ENCODE measurements at places on chromosomes 4 and X.
A peak's percentile ranks its signal among the peaks of the same experiment; 100 is the strongest.

- DNase-seq = peak; percentile 41
Observed at GRCh38 chr4:125244848-125245450, 69.8 kb upstream of the FAT4 start.

DNA sequence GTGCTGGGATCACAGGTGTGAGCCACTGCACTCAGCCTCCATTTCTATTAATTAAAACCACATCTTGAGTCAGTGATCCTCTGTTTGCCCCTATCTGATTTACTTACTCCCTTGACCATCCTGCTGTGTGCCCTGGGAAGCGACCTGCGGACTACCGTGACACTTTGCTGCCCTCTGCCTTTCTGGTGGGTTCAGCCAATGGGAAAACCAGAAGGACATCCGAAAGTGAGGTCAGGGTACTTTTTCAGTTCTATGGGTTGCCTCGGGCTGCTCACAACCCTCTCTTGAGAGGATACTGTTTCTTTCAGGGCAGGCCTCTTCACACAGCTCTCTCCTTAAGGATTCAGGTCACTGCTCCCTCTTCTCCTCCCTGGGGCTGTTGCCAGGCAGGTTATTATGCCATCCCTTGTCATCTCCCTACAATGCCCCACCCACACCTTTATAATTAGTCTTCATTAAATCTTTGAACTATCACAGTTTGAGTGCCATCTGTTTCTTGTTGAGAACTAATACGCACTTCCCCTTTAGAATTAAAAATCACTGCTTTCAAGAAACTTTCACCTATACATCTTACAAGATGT, 21.4 kb downstream of the PLAC8 start:
- no peak for DNase-seq

DNA sequence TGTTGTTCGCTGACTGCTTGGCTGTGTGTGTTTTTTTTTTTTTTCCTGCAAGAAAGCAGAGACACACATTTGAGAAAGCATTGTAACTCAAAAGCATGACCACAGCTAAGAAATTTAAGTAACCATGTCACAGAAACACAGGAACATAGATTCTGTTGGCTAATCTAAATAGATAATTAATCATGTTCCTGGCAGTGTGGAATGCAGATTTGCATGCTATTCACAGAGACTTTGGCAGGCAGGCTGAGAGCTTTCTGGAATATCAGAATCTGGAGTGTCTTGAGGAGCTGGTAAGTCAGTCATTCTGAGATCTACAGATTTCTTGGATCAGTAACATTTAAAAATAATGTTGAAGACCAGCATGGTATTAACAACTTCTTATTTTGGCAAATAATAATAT, 33.2 kb upstream of the SMS start:
- DNase-seq = no peak

- DNase-seq = no peak
Observed at GRCh38 chr4:136803433-136803832, 728.9 kb downstream of the PCDH18 start.

DNA sequence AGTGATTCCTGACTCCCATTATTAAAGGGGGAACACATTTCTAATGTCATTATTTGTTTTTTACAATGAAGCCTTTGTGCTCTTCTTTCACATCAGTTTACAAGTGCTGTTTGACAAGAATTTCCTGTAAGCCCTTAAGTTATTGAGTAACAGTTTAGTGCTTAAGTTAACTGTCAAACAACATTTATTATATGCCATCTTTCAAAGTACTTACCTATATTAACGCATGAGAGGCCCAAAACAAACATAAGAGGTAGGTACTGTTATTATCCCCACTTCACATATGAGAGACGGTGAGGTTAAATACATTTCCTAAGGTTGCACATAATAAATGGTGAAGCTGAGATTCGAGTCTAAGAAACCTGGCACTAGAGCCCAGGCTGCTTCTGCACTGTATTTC, 56.0 kb upstream of the MAGED1 start:
- no peak for DNase-seq

DNA sequence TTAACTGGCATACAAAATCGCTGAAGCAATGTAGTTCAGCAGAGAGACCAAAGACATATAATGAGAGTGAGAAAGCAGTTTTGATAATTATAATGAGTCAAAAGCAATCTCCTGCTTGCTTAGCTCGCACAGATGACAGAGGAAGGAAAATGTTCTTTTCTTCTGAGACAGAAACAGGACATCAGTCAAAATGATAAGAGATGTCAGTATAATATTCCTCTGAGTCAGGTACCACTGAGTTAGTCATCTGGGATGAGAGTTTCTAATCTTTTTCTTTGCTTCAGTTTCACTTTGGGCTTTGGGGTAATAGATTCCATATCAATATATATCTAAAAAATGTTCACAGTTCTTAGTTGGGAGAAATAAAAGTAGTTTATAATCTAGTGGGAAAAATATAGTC, 387.2 kb downstream of the PCDH7 start:
- no peak for DNase-seq

DNA sequence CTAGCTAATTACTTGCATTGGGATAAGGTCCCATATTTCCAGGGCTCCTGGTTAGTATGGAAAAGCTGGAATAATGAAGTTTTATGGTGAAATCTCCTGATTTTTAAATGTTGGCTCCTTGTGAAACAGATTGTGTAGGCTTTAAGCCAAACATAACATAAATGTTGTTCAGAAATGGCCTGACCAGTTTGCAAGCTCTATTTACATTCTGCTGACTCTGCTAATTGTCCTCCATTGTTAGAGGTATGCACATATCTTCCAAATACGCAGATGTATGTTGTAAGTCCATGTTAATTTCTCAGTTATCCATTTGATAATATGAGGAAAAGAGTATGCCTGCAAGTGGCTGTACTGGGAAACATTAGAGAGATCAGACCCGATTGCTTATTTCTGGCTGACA, 11.9 kb upstream of the WDR17 start:
- no peak for DNase-seq

DNA sequence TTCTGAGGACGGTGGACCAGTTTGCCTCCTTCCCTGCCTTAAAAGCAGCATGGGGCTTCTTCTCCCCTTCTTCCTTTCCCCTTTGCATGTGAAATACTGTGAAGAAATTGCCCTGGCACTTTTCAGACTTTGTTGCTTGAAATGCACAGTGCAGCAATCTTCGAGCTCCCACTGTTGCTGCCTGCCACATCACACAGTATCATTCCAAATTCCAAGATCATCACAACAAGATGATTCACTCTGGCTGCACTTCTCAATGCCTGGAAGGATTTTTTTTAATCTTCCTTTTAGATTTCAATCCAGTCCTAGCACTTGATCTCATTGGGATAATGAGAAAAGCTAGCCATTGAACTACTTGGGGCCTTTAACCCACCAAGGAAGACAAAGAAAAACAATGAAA, 255.3 kb downstream of the RAPGEF2 start:
- DNase-seq = no peak

GRCh38 chr4:42466273-42466844, 69.1 kb downstream of the SHISA3 start:
- DNase-seq = no peak

- DNase-seq = no peak
Observed at GRCh38 chr4:150852216-150852615, 162.9 kb downstream of the LRBA start.

DNA sequence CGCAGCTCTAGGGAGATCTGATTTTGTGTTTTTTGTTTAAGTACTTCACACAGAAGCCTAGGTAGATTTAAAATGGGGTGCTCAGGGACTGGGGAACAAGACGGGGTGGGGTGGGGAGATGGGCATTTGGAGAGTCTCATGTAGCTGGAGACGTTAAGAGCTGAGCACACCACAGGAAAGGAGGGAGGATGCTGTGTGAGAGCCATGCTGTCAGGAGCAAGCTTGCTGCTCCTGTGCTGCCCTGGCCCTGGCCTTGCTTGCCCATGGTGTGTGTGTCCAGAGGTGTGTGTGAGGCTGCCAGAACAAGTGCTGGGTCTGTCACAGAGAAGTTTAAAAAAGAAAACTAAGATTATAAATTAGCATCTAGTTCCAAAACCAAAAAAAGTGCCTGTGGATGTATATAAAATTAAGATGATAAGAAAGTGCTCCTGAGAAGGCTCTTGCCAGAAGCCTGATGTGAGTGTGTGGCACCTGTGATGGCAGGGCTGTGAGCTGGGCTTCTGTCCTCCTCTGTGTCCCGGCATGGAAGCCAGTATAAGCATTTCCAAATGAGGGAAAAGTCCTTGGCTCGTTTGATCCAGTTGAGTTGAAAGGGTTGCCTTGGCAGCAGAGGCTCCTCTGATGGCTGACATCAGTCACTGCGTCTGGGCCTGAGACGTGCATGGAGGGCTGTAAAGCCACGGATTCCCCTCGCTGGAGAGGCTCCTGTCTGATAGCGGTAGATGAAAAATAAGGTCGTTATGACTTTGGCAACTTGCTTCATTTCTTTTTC, 63.5 kb downstream of the NELFA start:
- no peak for DNase-seq

DNA sequence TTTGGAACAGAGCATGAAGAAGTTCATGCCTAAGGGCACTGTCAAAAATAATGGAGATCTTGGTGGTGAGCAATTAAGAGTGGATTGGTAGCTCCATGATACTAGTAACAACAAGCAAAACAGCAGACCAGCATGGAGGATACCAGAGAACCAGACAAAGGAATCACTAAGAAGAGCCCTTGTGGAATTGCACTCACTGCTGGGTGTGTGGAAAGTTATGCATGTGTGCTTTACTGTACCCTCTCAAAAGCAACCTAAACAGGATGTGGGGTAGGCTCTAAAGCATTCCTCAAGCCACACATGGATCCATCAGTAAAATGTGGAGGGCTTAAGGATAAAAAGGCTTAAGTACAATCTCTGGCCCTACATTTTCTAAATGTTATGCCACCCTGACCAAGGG, 69.5 kb downstream of the AR start:
- DNase-seq = no peak

GRCh38 chrX:39513836-39514235, 583.9 kb downstream of the BCOR start:
- no peak for DNase-seq

DNA sequence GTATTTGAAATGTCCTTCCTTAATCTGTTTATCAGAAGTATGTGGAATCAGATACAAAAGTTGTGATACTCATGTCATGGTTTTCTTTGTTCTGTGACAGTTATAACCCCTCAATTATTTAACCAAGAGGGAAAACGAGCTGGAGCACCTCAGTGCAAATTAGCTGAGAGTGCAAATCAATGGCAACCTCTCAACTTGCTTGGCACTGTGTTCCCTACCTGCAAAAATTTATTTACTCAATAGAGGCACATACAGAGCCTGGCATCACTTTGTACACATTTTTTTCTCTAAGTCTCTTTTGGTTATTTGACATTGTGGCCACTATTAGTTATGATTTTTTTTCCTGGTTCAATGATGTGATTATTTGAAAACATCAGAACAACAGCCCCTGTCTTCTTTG, 186.2 kb downstream of the STIM2 start:
- no peak for DNase-seq

- no peak for DNase-seq
Observed at GRCh38 chr4:137474711-137475301, 57.5 kb downstream of the PCDH18 start.

GRCh38 chrX:107742700-107743191, 32.8 kb downstream of the TSC22D3 start:
- DNase-seq = no peak

DNA sequence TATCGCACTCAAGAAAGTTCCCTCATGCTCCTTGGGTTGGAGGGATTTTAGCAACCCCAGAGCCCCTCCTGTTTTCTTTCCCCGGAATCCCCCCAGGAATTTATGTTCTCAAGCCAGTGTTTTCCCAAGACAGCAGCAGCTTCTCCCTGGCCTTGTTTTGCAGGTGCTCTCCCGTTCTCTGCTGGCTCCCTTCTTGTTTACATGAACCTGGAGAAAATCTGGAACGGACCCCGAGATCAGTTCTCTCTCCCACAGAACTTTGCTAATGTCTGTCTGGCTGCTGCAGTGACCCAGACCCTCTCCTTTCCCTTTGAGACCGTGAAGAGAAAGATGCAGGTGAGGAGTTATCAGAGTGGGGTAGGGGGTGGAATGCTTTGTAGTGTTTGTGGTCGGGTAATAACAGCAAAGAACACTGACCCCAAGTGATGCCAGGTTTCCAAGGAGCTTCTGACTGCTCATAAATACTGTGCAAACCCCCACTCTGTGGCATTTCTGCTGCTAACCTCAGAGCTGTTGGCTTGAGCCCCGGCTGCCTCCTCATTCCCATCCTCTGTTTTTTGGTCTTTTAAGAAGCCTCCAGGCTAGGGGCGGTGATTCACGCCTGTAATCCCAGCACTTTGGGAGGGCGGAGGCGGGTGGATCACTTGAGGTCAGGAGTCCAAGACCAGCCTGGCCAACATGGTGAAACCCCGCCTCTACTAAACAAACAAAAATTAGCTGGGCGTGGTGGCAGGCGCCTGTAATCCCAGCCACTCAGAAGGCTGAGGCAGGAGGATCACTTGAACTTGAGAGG, 11.1 kb downstream of the SLC25A43 start:
- DNase-seq = no peak

DNA sequence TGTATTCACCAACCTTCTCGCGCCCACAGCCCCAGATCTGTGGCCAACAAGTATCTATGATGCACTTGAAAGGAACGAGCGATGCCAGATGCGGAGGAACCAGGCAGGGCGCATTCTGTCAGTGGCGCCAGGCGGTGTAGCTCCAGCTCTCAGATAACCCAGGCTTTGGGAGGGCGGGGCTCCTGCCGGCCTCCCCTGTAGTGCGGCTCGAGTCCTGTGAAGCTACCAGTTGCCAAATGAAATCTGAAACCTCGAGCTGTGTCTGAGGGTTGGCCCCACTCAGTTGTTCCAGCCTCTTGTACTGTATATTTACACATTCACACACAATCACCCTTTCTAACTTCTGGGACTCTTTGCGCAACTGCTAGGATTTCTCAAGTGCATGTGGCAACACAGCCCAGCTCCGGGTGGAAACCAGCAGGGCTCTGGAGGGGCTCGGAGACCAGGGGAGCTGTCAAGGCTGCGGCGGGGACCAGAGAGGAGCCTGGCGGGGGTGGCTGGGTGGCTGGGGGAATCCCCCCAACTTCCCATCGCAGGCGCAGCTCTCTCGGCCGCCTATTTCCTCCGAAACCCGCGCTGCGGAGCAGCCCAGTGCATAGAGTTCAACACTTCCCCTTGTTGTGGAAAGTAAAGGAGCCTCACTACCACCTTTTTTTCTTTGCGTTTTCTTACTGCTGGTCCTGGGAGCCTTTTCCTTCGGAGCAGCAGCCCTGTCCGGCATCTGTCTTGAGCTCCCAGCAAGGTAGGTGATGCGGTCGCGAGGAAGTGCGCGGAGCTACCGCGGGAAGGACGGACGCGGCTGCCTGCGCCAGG, at the start of gene ARHGAP24:
TSS of gene ARHGAP24 (plus strand) at position 333 of the 813 bp plus-strand sequence.
- peak; percentile 94 for DNase-seq

DNA sequence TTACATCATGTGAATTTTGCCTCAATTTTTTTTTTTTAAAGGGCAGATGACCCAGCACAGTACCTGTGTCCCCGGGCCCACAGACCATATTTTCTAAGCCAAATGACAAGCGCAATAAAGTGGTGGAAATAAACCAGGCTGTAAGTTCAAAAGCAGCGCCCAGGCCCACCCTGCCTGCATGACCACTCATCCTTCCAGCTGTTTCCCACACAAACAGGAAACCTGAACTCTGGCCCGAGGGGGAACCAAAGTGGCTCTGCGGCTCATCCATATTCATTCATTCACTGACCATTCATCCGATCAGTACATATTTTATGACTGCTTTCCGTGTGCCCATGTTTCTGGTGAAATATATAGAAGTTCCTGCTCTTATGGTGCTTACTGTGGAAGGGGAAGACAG, 33.7 kb upstream of the CRMP1 start:
- no peak for DNase-seq

GRCh38 chrX:50071494-50071893, 129.3 kb downstream of the AKAP4 start:
- DNase-seq = no peak
